ENCODE measurements at places on chromosomes 7 and 10.

DNA sequence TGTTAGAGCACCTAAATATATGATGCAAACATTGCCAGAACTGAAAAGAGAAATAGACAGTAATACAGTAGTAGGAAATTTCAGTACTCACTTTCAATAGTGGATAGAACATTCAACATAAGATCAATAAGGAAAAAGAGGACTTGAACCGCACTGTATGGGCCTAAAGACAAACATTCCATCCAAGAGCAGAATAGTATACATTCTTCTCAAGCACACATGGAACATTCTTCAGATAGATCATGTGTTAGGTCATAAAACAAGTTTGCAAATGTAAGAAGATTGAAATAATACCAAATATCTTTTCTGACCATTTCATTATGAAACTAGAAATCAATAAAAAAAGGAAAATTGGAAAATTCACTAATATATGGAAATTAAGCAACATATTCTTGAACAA is 185.4 kb upstream of the FOXP2 start:
- DNase-seq: no peak

DNA sequence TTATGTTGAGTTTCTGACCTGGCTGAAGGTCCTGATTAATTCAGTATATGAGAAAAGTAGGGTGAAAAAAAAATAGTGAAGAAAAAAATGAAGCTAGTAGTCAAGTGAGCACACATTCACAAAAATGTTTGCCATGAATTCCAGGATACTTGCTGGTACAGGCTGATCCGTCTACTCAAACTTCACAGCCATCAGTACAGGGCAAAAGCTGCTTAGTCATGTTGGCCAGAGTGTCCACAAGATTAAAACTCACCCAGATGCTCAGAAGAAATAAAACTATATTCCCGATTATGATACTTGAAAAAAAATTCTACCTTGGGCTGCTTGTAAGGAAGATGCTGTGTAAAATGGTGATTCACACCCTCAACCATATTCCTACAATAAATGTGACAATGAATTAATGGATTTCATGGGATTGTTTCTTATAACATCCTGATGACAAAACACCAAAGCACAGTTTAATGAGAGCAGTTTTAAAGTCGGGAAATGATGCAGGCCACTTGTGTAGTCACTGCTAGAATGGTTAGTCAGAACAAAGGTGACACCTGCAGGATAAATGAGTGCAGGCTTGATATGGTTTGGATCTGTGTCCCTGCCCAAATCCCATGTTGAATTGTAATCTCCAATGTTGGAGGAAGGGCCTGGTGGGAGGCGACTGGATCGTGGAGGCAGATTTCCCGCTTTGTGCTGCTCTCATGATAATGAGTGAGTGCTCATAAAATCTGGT is 49.2 kb upstream of the ANKRD1 start:
- no peak for DNase-seq

- DNase-seq: no peak
Observed at GRCh38 chr7:39623732-39624441, 515 bp downstream of the RALA start.

GRCh38 chr10:83425306-83425705 is 714.0 kb upstream of the GHITM start:
- no peak for DNase-seq

DNA sequence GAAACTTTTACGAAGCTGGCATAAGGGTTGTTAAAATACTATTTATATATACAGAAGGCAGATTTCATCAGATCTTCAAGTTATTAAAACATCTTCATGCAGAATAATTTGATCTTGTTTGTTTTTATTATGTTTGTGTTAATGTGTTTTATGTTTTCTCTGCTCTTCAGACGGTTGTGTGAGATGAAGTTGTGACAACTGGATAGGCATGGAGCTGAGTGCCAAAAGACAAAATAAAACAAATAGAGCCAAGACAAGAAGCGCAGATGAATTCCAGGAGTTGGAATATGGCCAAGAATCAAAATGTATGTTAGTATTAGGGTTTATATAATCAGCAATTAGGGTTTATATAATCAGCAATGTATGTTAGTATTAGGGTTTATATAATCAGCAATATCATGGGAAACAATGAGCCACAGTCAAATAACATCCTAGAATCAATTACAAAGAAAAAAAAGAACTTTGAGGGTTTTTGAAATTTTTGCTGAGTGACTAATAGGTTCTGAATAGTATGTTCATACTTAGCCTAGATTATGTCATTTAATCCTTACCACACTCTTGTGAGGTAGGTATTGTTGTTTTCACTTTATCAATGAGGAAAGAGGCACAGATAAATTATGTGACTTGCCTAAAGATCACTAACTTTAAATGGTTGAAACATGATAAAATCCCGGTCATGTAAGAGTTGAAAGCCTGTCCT is 488.0 kb upstream of the STEAP1 start:
- DNase-seq: no peak

DNA sequence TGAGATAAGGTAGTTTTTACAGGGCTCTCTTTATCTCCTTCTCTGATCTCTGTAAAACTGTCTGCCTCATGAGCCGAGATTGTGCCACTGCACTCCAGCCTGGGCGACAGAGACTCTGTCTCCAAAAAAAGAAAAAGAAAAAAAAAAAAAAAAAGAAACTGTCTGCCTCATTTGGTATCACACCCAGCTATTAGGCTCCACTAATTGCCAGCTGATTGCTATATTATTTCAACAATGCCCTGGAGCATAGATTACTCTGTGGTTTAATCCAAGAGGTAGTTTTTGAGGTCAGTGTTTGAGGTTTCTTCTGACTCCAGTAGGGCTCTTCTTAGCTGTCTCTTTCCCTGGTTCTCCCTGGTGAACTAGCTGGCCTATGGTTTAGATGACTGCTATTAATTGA is 268.1 kb upstream of the PLPP4 start:
- DNase-seq: no peak

DNA sequence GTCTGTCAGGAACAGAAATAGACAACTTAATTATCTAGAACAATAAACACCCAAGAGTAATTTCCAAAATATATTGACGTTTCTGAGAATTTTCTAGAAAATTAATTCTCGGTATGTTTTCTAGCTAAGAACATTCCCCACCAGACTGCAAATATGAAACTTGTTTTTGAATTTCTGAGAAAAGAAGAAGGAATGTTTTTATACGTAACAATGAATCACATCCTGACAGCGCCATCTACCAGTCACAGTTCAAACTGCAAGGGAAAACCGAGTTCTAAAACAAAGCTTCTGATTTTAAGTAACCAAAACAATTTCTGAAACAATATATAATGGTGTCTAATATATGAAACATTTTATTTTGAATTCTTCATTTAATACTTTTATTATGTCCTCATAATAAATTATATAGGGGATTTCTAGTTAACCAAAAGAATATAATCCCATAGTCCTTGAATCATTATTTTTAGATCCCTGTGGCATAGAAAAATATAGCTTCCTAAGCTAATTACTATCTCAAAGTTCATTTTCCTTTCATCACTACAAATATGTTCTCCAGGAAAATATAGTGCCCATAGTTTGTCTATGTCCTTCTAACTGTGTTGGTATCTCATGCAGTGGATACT is 34.5 kb upstream of the MEOX2 start:
- DNase-seq: no peak

- no peak for DNase-seq
Observed at GRCh38 chr10:126097558-126098225, 201.3 kb downstream of the FANK1 start.

GRCh38 chr10:22308390-22308789 is 7.8 kb upstream of the COMMD3 start:
- DNase-seq: no peak

DNA sequence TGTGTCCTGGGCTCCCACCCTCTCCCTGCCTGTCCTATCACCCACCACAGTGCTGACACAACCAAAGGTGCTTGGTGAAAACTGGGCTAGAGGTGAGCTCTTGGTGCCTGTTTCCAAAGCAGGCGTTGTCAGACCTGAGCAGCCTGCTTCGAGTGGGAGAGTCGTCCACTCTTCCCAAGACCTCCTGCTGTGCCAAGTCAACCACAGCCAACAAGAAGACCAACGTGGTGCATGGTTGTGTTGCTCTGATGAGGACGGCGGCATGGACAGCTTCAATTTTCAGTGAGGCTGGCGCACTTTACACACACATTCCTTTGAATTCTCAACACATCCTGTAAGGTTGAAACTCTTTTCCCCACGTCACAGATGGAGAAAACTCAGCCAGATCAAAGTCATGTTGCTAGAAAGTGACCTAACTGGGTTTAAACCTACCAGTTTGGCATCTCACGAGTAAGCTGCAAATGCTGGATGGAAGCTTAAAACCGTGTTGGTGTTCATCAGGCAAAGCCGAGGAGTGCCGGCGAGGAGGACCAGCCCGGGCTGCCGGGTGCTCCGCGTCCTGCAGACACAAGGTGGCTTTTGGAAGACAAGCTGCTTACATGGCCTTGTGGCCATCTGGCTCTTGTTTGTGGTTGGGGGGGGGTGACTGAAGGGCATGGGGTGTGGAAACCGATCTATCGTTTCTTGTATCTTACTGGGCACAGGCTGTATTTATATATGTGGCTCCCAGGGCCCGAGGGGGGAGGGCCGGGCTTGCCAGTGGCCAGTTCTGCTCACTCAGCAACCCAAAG is 39.3 kb downstream of the INSIG1 start:
- DNase-seq: no peak

DNA sequence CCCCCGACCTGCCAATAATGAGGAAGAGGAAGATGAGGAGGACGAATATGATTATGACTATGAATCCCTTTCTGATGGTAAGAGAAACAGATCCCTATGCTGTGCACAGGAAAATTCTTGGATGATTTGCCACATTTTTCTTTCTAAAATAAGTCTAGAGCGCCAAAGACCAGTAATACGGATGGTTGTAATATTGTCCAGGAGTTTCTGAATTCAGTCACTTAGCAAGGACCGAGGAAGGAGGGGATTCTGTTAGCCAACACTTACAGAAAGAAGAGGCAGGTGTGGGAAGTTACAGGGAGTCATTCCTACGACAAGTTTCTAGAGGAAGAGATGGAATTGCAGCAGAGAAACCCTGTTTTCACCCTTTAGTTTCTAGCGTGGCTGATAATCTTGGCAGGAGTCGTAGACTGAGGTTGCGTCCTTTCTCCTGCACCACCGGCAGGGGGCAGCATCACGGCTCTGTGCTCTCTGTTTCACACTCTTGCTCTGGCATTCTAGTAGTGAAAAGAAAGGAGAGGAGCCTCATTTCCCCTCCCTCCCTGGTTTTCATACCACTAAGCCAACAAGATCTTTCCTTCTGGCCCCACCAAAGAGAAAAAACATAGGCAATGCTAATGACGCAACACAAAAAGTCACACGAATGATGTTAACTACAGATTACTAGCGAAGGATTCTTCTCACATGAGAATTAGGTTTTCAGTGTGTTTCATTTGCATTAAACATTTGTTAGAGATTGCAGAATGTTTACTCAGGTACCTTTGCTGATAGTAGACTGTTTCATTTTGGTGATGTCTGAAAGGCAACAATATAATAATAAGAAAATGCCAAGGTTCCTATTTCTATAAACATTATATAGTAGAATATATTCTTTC is 82.7 kb downstream of the NOC3L start:
- peak; percentile 4 for DNase-seq

DNA sequence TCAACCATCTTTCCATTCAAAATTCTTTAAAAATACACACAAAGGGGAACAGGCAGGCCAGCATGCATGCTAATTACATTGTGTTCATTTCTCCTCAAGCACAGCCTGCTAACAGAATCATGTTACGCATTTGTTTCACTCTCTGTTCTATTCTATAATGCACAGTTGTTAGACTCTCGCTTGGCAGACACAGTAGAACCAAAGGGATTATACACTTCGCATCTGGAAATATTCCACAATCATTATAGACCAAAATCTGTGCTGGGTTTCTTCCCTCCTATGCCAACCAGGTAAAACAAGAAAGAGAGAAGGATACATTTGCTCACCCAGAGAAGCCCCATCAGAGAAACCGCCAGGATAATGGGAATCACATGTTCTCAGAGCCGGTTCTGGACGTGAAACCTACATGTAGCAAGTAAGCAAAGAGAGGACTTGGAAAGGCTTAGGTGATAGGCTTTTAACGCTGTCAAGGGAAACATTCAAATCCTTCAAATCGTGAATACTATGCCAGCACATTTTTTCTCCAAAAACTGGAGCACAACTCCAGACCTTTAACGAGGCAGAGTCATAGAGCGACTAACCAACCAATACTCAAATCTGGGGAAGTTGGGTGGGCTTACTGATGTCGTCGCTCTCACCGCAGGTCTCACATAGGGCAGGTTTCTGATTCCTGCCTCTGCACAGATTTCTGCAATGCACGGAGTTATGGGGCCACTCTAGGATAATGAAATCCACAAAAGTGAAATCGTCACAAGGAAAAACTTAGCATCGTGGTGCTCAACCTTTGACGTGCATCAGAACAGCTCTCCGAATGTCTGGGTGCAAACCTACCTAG is 380.5 kb upstream of the AUTS2 start:
- no peak for DNase-seq

DNA sequence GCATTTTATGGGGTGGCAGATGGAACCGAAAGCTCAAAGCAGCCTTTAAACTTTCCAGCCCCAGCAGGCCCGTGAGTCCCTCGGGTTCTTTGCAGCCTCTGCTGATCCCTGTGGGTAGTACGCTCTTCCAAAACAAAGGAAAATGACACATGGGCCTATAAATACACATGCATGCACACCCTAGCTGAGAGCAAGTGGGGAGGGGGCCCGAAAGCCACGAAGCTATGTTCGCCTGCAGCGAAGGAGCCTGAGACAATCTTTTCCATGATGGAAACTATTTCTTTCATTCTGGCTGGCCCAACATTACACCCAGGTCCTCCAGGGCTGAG is 32.2 kb downstream of the CALML5 start:
- no peak for DNase-seq

- DNase-seq: no peak
Observed at GRCh38 chr7:20153999-20154398, 63.2 kb downstream of the MACC1 start.

GRCh38 chr7:44434201-44434600 is 56.3 kb downstream of the NUDCD3 start:
- no peak for DNase-seq

DNA sequence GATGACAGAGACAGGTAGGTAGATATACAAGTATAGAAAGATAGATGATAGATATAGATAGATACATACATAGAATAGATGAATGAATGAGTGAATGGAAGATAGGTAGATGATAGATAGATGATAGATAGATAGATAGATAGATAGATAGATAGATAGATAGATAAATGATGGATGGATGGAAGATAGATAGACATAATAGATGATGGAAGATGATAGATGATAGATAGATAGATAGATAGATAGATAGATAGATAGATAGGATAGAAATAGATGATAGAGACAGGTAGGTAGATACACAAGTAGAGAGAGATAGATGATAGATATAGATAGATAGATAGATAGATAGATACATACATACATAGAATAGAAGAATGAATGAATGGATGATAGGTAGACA is 510.1 kb upstream of the AUTS2 start:
- DNase-seq: no peak

DNA sequence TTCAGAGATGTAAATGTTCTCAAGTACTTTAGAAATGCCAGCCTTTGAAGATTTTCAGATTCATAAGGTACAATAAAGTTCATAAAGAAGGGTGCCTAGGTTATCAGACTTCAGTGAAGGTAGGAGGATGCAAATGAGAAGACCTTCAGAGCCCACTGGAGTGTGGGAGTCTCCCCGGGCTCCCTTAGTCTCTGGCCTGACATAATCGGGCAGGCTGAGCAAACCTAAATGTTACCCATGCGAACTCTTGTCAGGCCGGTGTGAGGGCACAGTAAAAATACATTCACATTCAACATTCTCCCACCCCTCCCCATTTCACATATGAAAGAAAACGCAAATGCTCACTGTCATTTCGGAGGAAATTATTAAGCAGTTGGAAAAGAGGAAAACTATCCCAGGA is 102.6 kb upstream of the FEZF1 start:
- no peak for DNase-seq
